IPS DF 6.9 (cell line): ENCODE measurements at places on chromosomes 4 and X.

DNA sequence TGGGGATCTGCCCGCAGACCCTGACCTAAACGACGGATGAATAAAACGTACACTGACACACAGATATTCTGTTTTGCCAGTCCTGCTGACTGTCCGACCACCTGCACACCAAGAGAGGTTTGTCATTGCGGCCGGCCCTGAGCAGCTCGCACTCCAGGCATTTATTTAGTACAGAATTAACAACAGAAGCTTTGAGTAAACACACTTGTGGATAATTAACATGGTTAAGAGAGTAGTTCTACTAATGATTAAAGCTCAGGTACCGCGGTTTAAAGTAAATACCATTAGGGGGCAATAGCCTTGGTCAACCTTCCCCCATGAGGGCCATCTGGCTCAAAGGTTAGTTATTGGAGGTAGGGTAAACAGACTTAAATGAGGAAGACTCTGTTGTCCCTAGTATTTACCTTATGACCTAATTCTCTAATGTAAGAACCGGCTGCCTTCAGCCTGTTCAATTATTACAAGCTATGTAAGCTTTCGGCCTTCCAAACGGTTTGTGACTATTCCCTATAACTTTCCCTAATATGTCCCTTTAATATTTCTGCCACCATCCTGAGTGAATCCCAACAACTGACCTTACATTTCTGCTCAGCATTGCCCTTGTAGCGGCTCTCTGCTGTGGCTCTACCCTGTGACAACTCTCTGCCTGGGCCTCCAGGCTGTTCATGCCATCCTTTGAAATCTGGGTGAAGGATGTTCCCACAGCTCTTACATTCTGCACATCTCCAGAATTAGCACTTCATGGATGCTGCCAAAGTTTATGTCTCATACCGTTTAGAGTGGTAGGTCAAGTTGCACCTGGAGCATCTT is 46.9 kb upstream of the SYTL5 start:
- H3K4me1 ChIP-seq, result no peaks in the 10 kb centered on the region
- no peaks in the 10 kb centered on the region for H3K27me3 ChIP-seq
- no peak overlapping the region for H3K4me3 ChIP-seq
- DNase-seq, result no peak

DNA sequence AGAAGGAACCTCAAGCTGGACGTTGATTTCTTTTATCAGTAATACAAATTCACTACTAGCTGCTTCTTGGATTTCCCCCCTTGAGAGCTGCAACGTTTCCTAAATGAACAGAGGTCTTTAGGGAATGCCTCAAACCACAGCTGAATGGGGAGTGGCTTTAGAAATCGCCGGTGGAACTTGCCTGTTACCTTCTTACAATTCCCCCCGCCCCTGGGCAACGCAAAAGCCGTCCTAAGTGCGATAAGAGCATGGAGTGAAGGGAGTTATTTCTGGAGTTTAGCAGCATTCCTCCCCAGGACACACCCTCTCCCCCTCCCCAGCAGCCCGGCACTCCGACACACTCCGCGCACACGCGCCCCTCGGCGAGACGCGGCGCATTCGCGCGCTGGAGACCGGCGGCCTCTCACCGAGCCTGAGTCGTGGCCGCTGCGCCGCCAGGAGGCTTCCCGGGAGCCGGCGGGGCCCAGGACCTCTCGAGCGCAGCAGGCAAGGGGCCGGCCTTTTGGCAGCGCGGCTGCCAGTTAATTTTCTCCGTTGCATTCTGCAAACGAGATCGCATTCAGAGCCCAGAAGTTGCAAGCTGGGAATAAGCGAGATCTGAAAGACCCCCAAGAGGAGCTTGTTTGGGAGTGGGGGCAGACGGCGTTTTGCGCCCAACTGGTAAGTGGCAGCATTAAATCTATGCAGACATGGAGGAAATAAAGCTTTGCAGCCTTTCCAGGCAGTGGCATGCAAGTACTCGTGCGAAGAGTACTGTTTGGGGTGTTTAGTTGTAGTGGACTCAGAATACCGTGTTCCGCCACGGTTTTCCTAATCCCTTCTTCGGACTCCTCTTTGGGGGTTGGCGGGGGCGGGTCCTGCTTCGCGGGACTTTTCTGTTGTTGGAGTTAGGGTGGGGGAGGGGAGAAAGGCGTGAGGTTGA is 134.7 kb downstream of the PALLD start:
- H3K27ac ChIP-seq, result no peak overlapping the region
- no peak for DNase-seq
- H3K27me3 ChIP-seq, result no peaks in the 10 kb centered on the region
- peak overlapping the region; percentile 56; the same call in 1 of the 2 replicates for H3K4me3 ChIP-seq

- no peak for DNase-seq
- H3K27me3 ChIP-seq, result no peaks in the 10 kb centered on the region
- no peak overlapping the region for H3K4me3 ChIP-seq
- no peaks in the 10 kb centered on the region for H3K36me3 ChIP-seq
- no peaks in the 10 kb centered on the region for H3K4me1 ChIP-seq
These were observed 4.1 kb downstream of the GRID2 start for GRCh38 chr4:92307866-92308265.

- no peak overlapping the region for H3K27ac ChIP-seq
- no peaks in the 10 kb centered on the region for H3K4me1 ChIP-seq
- peaks cover 2% of the 10 kb centered on the region; the same call in 1 of the 2 replicates for H3K27me3 ChIP-seq
- H3K36me3 ChIP-seq, result no peaks in the 10 kb centered on the region
- no peak for DNase-seq
These were observed 555.0 kb downstream of the ANKRD50 start for GRCh38 chr4:124157396-124158083.

DNA sequence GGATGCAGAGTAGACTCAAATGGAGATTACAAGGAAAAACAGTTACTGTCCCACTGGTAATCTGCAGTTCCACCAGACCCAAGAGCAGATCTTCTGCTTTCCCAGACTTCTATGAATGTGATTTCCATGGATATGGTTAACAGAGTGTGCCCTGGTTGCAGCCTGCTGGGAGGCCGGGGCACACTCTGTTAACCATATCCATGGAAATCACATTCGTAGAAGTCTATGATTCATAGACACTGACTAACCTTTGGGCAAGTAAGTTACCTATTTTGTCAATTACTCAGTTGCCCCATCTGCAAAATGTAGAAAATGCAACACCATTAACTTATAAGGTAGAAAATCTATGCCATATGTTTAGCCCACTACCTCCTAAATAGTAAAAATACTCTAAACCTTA is 443.1 kb upstream of the PITX2 start:
- H3K4me1 ChIP-seq, result no peaks in the 10 kb centered on the region
- H3K36me3 ChIP-seq, result no peaks in the 10 kb centered on the region
- DNase-seq, result no peak
- H3K4me3 ChIP-seq, result no peak overlapping the region

DNA sequence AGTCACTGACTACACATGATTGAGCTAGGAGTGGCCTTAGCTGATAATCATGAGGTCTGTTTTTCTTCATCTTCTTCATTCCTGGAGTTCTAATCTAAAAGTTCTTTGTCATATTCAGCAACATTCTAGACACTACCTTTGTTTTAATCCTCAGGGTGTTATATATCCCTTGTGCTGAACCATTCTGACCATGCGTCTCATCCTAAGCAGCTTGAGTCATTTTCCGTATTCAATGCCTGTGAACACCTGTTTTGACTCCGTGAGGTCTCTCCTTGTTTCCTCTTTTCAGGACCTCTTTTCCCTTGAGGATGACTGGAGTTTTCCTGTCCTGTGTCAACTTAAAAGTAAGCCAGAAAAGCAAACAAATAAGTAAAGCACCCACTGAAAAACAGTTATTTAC is 597.9 kb downstream of the GBA3 start:
- no peak for DNase-seq
- no peak overlapping the region for H3K4me3 ChIP-seq
- no peaks in the 10 kb centered on the region for H3K36me3 ChIP-seq
- no peaks in the 10 kb centered on the region for H3K4me1 ChIP-seq
- no peak overlapping the region for H3K27ac ChIP-seq
- no peaks in the 10 kb centered on the region for H3K27me3 ChIP-seq

GRCh38 chr4:171308661-171309060 is 504.5 kb upstream of the GALNTL6 start:
- no peak overlapping the region for H3K4me3 ChIP-seq
- H3K36me3 ChIP-seq, result no peaks in the 10 kb centered on the region
- no peak for DNase-seq
- no peaks in the 10 kb centered on the region for H3K4me1 ChIP-seq
- H3K27ac ChIP-seq, result no peak overlapping the region
- H3K27me3 ChIP-seq, result no peaks in the 10 kb centered on the region

DNA sequence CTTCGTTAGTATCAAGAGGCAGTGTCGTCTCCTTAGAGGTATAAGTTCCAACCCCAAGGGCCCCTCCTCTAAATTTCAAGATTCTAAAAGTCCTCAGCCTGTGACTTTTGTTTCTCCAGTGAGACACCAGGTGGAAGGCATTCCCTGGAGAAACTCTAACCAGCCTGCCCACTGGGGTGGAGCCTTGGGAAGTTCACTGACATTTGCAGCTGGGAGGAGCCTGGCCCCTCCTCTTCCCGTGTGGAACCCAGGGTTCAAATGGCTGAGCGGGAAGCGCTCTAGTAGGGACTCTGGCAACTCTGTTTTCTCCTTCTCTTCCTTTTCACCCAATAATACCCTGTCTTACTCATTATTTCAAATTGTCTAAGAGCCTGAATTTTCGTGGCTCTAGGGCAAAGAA is 325.0 kb downstream of the TLL1 start:
- no peak overlapping the region for H3K4me3 ChIP-seq
- no peaks in the 10 kb centered on the region for H3K4me1 ChIP-seq
- H3K36me3 ChIP-seq, result no peaks in the 10 kb centered on the region
- no peaks in the 10 kb centered on the region for H3K27me3 ChIP-seq
- H3K27ac ChIP-seq, result no peak overlapping the region

DNA sequence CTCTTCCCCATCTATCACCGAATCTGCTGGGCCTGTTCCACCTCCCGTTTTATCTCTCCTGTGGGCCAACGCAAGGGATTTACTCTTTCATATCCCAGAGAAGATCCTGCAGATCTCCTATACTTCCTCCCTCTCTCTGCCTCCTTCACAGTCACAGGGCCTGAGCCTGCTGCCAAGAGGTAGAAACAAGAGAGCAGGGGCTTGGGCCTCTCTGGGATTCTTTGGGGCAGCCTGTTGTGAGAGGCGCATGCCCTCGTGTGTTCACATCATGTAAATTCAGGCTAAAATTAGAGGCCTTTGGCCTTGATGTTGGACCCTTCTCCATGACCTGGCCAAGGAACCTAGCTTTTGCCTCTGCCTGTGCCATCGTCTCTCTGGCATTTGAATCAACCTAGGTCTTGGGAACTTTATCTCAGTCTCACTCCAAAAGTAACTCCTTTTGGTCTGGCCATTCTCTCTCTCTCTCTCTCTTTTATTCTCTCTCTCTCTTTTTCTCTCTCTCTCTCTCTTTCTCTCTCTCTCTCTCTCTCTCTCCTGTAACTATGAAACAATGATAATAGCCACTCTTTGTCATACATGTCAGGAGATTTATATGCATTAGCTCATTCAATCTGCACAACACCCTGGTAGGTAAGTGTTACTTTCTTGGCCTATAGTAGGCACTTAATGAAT is 20.0 kb upstream of the EFNB1 start:
- H3K27me3 ChIP-seq, result no peaks in the 10 kb centered on the region
- H3K36me3 ChIP-seq, result no peaks in the 10 kb centered on the region
- H3K27ac ChIP-seq, result no peak overlapping the region

DNA sequence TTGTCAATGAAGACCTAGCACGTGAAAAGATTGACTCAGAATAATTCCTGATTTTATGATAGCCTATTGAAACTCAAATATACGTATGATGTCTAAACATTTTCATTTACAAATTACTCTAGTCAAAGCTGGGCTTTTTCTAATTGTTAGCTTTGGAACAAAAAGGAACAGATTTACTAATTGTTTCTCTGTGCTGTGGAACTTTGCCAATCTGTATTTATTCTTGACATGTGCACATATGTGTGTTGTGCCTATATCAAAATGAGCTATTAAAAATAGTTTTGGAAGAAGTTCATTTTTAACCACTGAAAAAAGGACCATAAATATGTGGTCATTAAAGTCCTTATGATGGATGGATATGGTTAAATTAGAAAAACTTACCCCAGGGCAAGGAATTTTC is 85.4 kb upstream of the PACRGL start:
- no peak overlapping the region for H3K27ac ChIP-seq
- no peaks in the 10 kb centered on the region for H3K36me3 ChIP-seq
- no peak overlapping the region for H3K4me3 ChIP-seq
- H3K4me1 ChIP-seq, result 0 out of 2 replicates have a peak, but pooled peaks cover 1% of the 10 kb centered on the region
- no peak for DNase-seq

GRCh38 chrX:40628506-40628905 is 5.3 kb downstream of the MPC1L start:
- H3K27me3 ChIP-seq, result no peaks in the 10 kb centered on the region
- peaks cover 3% of the 10 kb centered on the region; the same call in 1 of the 2 replicates for H3K36me3 ChIP-seq
- H3K27ac ChIP-seq, result no peak overlapping the region
- no peak overlapping the region for H3K4me3 ChIP-seq

DNA sequence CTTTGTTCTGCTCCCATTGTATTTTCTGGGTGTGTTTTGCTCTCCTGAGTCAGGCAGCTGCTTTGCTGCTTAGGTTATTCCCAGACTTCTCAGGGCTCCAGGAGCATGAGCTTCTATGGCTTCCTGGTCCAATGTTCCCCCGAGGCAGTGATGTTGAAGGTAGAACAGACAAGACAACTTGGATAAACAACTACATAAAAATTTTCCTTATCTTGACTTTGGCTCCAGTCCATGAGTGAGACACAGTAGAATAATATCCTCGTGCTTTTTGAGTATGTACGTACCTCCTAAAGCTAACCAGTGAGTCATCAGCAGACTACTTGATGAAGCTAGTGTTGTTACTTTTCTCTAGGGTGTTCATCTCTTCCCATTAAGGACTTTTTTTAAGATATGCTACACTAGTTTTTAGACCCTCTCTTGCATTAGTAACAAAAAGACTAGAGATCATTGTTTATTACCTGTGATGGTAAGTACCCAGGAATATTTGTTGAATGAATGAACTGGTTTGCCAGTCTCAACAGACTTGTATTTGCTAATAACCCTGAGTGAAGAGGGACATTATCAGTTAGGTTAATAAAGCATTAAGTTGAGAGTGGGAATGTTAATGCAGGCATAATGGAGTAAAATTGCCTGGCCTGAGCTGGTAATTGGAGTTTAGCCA is 131.9 kb downstream of the FHIP1A start:
- no peaks in the 10 kb centered on the region for H3K36me3 ChIP-seq
- H3K4me1 ChIP-seq, result peaks cover 2% of the 10 kb centered on the region; the same call in 1 of the 2 replicates
- no peaks in the 10 kb centered on the region for H3K27me3 ChIP-seq
- no peak for DNase-seq

DNA sequence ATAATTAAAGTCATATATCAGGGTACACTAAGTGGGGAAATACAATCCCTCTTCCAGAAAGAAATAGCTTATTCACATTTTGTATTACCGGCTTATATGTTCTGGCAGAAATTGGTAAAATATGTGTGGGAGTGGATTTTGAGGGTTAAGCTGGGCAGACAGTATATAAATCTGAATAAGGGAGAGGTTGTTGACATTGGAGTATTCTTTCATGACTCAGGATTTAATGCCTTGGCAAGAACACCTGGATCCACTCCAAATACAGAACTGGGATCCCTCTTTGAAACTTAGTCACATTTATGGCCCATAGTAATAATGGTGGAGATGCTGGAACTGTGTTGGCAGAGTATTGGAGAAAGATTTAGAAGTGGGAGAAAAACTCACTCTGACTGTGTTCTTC is 54.3 kb upstream of the TET2 start:
- H3K36me3 ChIP-seq, result no peaks in the 10 kb centered on the region
- no peaks in the 10 kb centered on the region for H3K27me3 ChIP-seq
- no peak for DNase-seq
- H3K27ac ChIP-seq, result no peak overlapping the region
- H3K4me3 ChIP-seq, result no peak overlapping the region
